ENCODE measurements at places on chromosomes 7 and 10.

DNA sequence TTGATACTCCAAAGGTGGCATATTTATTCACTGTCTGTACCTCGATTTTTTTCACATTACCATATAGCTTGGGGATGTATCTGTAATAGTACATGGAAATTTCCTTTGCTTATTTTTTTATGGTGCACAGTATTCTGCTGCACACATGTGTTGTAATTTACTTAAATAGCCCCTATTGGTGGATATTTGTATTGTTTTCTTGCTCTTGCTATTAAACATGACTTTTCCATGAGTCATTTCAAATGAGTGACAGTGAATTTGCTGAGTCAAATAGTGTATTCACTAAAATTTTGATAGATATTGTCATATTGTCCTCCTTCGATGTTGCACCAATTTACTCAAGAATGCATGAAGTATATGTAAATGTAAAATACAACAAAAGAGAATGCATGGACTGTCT lies 122.7 kb upstream of the STEAP4 start:
- DNase-seq = no peak

GRCh38 chr7:70156057-70156456 lies 557.8 kb downstream of the AUTS2 start:
- no peak for DNase-seq

- DNase-seq = no peak
Measured at GRCh38 chr10:97335188-97335619, 675 bp upstream of the FRAT2 start.

- no peak for DNase-seq
Measured at GRCh38 chr7:22666732-22667131, 60.3 kb upstream of the IL6 start.

GRCh38 chr7:134750083-134751062 lies 29.1 kb upstream of the CALD1 start:
- DNase-seq = peak; percentile 63

GRCh38 chr7:22193450-22193983 lies 163.4 kb downstream of the RAPGEF5 start:
- no peak for DNase-seq

- DNase-seq = no peak
Measured at GRCh38 chr10:63587191-63587590, 66.0 kb downstream of the REEP3 start.

DNA sequence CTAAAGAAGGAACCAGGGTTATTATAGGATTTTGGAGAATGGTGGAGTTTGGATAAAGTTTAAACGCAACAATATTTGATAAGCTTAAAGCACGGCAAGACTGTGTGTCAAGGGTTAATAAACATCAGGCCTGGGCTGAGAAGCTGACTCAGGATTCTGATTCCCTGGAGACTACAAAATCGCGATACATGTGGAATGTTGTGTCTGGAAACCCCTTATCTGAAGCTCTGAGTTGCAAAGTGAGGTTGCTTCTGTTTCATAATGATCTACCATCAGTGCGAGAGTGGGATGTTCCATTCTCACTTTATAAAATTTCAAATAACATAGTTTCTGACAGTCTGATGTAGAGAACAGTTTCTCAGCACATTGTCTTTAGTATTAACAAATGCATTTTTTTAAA lies 7.8 kb downstream of the C1GALT1 start:
- no peak for DNase-seq

DNA sequence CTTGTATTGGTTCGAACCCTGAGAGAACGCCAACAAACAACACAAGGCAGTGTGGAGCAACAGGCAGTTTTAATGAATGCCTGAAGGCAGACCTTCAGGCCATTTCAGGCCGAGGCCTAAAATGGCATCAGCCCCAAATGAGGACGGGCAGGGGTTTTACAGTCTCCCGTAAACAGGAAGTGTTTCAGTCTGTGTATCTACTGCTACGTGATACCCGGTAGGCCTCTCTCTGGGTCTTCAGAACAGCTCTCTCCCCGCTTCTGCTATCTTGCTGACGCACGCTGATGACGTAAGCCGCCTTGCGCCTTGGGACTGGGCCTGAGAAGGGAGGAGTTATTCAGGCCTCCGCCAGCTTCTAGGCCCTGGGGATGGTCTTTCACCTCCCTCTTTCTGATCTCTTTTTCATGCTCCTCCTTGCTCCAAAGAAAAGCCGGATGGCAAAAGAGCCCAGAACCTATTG lies 67.7 kb downstream of the ST8SIA6 start:
- DNase-seq = no peak

Measured in stimulated activated CD4-positive, alpha-beta T cell treated with anti-CD3 and anti-CD28 coated beads, Interleukin-12 subunit alpha, Interleukin-12 subunit beta, amount 100 ng/mL, for 4 hours (primary cell).